ENCODE measurements at places on chromosomes 4 and X. TPM values are rescaled to one million over a fixed set of nuclear protein-coding genes. Genes with fewer than 3 reads are reported as not detected.

- H3K27me3 ChIP-seq, result peaks cover 31% of the 10 kb centered on the region
- peaks cover 7% of the 10 kb centered on the region for H3K4me1 ChIP-seq
- no peaks in the 10 kb centered on the region for H3K36me3 ChIP-seq
- DNase-seq, result no peak
These were observed 5.7 kb upstream of the SCOC start for GRCh38 chr4:140367738-140368137.

DNA sequence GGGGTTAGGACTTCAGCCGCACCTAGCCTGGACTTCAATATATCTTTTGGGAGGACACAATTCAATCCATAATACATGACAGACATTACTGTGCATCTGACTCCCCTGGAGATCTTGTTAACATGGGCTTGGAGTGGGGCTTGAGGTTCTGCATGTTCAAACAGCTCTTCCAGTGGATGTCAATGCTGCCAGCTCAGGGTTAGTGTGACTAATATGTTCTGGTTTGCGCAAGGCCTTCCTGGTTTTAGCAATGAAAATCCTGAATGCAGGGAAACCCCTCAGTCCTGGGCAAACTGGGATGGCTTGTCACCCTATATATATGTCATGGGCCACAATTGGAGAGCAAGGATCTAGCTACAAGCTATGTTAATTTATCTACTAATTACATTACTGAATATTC lies 2.7 kb upstream of the TSPAN7 start:
- no peak for DNase-seq
- peaks cover 7% of the 10 kb centered on the region for H3K27me3 ChIP-seq
- no peaks in the 10 kb centered on the region for H3K4me1 ChIP-seq
- no peaks in the 10 kb centered on the region for H3K36me3 ChIP-seq

PLAC8 gene
- total RNA-seq, result not detected

GRCh38 chr4:27684610-27685011 lies 824.0 kb downstream of the STIM2 start:
- H3K27me3 ChIP-seq, result peaks cover 43% of the 10 kb centered on the region
- H3K4me1 ChIP-seq, result no peaks in the 10 kb centered on the region
- no peaks in the 10 kb centered on the region for H3K36me3 ChIP-seq
- no peak overlapping the region for H3K4me3 ChIP-seq
- H3K27ac ChIP-seq, result no peak overlapping the region
- no peak for DNase-seq

XAGE1A gene
- total RNA-seq, result not detected

FMR1 gene
- 59.8 TPM for total RNA-seq

DNA sequence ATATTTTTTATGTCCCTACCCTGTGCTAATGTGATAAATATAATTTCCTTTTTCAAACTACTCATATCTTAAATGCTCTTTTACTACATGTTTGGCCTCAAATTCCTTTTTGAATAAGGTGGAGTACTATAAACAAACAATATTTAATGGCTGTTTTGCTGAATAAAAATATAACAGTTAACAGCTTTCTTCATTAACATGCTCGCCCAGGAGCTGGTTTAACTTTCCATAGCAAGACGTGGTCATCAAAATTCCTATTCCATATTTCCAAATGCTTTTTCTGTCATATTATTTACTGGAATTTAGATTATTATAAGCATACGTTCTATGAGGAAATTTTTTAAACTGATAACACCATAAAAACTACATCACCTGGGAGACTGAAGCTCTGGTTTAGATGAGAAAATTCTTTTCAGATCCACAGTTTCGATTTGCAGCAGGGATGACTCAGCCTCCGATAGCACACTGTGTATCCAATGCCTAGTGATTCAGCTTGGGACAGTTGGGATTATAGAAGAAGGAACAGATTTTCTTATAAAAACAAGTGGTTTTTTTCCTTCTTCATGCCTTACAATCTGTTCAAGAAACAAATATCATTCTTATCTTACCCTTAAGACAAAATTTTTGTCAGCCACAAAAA lies 129.1 kb downstream of the FBXO8 start:
- H3K4me3 ChIP-seq, result no peak overlapping the region
- no peaks in the 10 kb centered on the region for H3K36me3 ChIP-seq
- no peak for DNase-seq

All from osteocyte (in vitro differentiated cells).